ENCODE measurements at places on chromosomes 6 and 20.

- no peak for DNase-seq
Measured at GRCh38 chr20:63702036-63702665, 5.6 kb downstream of the ARFRP1 start.

DNA sequence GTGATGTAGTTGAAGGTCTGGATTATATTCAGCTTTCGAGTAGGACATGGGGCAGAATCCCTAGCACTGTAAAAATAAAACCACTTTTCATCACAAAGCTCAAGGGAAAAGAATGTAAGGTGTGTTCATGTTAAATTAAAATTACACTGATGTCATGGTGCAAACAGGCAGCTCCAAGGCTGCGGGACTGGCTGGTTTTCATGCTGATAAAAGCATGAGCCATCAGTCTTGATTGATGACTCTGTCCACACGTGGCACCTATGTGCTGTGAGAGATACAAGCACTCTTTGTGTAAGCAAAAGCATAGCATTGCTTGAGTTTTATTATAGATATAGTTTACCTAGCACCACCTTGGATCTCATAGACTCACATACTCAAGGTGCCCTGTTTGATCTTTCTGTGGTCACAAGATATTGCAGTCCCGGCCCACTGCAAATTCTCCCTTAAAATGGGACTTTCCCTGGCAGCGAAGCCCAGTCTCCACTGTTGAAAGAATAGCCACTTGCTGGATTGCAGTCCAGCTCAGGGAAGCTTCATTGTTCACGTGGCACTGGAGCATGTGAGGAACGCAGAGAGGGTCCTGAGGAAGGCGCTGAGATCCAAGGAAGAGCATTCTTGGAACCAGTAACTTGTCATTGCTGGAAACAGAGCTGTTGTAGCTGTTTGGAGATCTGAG, 90.6 kb downstream of the TIAM2 start:
- no peak for DNase-seq

DNA sequence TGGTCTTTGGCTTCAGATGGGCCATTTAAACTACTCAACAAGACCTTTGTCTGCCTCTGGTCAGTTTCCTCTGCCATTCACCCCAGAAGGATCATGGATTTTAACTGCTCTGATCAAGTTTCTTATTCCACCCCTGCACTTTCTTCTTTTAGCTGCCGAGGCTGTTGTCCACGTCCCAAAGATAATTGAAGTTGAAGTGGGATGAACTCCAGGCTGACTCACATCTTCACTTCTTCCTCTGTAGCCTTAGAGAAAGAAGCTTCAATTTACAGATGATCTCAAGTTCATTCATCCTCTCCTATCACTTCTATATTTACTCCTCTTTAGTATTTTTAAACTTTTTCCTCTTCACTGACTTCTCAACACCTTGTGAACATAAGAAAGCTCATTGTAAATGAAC, 651.6 kb downstream of the UTRN start:
- no peak for DNase-seq

DNA sequence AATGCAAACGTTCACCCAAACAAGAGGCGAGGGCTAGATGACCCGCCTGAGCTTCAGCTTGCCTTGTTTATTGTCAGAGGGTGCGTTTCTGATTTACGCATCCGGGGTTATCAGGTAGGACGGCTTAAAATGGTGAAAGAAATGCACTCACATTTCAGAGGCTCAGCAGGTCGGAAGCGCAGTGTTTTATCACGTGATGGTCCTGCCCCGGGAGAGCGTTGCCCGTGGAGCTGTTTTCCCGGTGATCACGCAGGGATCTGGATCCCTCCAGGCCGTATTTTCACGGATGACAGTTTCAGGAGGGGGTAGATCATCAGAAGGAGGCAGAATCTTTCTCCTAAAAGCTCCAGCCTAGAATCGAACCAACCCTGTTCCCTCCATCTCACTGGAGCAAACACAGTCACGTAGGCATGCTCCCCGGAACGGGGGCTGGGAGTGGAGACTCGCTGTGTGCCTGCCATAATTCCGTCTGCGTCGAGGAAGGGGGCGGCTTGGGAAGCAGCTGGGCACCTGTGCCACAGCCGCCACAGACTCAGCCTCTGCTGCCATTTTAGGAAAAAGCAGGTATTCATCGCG, 121.7 kb downstream of the SMOC2 start:
- no peak for DNase-seq

DNA sequence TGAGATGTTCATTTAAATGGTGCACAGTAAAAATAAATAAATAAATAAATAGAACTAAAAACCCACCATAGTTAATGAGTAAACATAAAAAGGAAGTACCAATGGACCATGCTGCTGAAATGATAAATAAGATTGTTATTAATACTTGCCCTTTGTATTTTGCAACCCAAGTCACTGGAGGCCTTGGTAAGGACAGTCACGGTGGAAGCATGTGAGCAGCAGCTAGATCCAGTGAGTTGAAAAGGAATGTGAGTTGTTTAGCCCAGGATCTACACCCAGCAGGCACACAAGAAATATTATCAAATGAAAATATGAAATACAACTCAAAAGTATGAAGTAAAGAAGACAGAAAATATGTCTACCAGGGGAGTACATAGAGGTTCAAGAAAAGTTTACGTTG, 6.7 kb downstream of the LGSN start:
- no peak for DNase-seq

DNA sequence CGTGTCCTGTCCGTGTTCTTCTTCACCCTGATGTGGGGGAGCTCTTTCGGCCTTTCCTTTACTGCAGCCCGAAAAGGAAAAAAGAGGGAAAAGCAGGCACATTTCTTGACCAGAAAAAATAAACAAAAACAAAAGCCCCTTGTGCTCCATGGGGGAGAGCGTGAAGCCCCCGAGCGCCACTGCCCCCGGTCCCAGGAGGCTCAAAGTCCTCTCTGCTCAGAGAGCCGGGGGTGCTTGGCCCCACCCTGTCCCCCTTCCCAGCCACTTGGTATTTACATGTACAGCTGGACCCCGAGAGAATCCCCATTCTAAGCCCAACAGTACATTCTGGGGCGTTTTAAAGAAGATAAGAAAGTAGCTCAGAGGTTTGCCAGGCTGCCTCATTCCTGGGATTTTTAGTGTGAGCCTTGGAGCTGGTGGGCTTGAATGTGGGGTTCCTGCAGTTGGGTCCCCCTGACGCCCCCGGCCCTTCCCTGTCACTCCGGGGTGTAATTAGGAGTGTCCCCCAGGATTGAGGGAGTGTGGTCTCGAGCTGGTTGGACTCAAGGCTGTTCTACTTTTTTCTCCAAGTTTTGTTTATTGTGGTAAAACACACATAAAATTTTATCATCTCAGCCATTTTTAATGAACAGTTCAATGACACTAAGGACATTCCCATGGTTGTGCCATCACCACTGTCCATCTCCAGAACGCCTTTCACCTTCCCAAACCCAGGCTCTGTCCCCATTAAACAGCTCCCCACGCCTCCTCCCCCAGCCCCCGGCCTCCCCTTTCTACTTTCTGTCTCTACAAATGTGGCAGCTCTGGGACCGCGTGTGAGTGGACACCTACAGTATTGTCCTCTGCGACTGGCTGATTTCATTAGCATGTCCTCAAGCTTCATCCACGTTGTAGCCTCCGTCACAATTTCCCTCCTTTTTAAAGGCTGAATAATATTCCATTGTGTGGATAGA, 55.7 kb upstream of the BHLHE23 start:
- DNase-seq = no peak

DNA sequence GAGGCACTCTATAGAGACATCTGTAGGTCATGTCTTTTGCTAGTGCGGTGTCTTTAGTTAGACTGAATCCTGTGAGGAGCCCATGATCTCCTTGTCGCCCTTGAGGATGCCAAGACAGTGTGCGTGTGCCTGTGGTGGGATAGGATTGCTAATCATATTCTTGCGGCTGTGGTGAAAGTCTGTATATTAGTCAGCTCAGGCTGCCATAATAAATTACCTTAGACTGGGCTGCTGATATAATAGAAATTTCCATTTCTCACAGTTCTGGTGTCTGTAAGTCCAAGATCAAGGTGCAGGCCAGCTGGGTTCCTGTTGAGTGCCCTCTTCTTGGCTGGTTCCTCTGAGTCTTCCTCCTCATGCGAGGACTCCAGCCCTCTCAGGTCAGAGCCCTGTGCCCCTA, 141.2 kb downstream of the JARID2 start:
- DNase-seq = no peak

GRCh38 chr6:87498048-87498447, 25.3 kb downstream of the SLC35A1 start:
- no peak for DNase-seq

GRCh38 chr6:24901698-24902328, 33.9 kb downstream of the RIPOR2 start:
- DNase-seq = no peak

GRCh38 chr6:151240036-151240685, 394 bp downstream of the AKAP12 start:
- peak; percentile 97 for DNase-seq

- peak; percentile 45 for DNase-seq
Measured at GRCh38 chr6:804317-804716, 111.4 kb upstream of the EXOC2 start.

GRCh38 chr6:116127771-116128493, 2.0 kb upstream of the COL10A1 start:
- no peak for DNase-seq

DNA sequence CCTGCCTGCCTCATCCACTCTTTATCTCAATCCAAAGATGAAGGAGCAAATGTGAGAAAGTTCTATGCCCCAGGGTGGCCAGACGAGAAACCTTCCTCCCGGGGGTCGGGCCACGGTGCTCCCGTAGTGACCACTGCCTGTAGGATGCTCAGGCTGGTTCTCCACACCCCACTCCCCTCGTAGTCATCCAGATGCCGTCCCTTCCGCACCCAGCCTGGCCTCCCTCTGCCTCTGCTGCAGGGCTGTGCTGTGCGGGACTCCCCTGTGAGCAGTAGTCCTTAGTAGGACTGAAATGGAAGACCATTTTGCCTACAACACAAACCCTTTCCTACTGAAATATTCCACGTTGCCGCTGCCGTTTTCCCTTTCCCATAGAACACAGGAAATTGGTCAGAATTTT, 2.0 kb downstream of the TMC2 start:
- no peak for DNase-seq

DNA sequence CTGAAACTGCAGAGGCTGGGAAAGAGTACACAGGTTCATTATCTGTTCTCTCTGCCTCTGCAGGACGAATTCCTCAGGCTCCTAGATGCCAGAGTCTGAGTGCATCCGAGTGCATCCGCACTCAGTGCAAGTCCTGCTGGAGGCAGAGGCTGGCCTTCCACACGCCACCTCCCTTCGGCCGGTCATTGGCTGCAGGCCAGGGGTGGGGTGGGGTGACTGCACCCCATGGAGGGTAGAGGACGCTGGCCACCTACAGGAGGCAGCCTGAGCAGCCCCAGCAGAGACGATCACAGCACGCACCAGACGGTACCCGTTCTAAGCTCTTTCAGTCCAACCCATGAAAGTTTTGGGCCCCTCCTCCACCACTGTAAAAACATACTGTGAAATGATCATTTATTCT, 11.7 kb downstream of the SFT2D1 start:
- no peak for DNase-seq

GRCh38 chr6:12622566-12622965, 94.0 kb upstream of the PHACTR1 start:
- no peak for DNase-seq

GRCh38 chr6:27806981-27807440, 105.2 kb downstream of the OR2B2 start:
- no peak for DNase-seq

DNA sequence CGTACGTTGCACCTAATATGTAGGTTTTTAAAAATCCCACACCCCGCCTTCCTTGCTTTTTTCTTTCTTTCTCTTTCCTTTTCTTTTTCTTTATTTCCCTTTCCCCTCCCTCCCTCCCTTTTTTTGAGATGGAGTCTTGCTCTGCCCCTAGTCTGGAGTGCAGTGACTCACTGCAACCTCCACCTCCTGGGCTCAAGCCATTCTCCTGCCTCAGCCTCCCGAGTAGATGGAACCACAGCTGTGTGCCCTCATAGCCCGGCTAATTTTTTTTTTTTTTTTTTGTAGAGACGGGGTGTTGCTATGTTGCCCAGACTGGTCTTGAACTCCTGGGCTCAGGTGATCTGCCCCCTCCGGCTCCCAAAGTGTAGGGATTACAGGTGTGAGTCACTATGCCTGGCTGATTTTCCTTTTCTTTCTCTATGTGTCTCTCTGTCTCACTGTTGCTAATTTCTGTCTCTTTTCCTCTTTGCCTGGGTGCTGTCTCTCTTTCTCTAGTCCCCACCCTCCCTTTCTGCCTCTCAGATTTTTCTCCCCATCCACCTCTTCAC, 61.2 kb downstream of the SRC start:
- DNase-seq = no peak
